Esophagus squamous epithelium (tissue), 5 donors: ENCODE measurements at places on chromosomes 5 and 9.

- DNase-seq: no peak
These were observed 762.6 kb upstream of the SEMA6A start for GRCh38 chr5:117337064-117337749.

DNA sequence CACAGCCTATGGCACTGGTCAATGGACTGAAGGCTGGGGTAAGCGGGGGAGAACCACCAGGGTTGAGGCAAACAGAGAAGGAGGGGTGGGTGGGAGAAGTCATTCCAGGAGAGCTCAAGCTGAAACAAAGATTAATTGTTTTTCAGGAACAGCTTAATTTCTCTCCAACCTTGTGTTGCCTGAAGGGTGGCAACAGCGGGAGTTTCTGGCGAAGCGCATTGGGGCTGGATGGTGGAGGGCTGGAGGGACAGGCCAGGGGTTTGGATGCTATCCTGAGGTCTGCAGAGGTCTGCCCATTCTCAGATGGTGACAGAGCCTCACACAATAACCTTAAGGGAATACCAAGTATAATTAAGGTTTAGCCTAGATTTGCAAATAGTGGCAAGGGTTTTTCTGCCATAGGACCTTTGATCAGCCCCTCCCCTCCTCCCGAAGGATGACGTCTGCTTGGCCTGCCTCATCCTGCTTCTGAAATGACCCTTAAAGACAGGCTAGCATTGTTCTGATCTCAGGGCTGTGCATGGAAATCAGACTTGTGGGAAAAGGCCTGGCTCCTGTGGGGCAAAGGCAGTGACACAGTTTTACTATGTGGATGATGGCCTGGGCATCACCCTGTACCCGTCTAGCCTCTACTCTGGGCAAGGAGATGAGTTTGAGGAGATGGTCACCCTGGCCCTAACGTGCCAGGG is 32.7 kb downstream of the PSD2 start:
- DNase-seq: no peak

DNA sequence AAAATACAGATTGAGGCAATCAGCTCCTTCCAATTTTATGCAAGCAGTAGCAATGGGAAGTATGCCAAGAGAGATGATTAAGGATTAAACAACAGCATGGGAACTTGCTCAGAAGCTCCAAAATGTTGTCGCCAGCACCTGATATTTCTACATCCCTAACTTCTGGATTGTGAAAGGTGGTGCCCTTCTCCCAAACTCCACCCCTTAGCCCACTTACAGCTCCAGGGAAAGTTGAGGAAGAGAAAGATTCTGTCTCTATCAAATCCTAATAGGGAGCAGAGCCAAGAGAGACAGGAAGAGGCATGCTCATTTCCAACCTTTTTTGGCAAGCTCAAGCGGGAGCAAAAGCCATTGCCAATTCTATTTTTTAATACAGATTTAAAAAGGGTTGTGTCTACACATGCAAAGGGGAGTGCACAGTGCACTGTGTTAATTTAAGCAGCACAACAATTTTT is 92.4 kb upstream of the NR3C1 start:
- no peak for DNase-seq

GRCh38 chr9:79700607-79701360 is 129.0 kb downstream of the TLE4 start:
- DNase-seq: no peak
